Thyroid gland (tissue), 4 donors: ENCODE measurements at places on chromosomes 6 and 20. TPM values are rescaled to one million over a fixed set of nuclear protein-coding genes. Genes with fewer than 3 reads are reported as not detected.

Gene RAET1E
- 1.7 TPM for total RNA-seq

GRCh38 chr6:84825461-84825860 is 61.1 kb upstream of the TBX18 start:
- DNase-seq: no peak

DNA sequence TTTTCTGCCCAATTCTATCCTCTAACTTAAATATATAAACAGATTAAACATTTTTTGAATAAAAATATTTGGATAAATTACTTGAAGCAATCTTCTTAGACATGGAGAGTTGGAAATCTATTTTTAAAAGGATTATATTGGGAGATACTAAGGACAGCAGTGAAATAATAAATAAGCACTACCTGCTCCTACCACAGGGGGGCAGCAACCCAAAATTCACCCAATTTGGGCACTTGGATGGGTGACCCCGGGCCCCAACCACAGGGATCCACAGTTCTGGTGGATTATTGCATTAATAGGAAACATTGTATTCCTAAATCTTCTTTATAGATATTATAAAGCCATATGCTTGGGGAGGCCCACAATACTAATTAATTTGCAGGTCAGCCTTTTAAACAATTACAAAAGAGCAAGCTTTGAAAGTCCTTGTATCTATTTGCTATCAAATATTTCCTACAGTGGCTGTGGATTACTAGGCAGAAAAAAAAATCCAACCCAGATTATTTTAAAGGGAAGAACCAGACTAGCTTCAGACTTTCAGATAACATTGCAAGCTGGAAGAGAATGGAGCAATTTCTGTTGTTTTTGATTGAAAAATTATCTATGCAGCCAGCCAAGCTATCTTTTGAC is 66.4 kb upstream of the PDE10A start:
- DNase-seq: peak; percentile 48

Gene VSTM2L
- total RNA-seq: 0.54 TPM

Gene C6orf15
- not detected for total RNA-seq

DNA sequence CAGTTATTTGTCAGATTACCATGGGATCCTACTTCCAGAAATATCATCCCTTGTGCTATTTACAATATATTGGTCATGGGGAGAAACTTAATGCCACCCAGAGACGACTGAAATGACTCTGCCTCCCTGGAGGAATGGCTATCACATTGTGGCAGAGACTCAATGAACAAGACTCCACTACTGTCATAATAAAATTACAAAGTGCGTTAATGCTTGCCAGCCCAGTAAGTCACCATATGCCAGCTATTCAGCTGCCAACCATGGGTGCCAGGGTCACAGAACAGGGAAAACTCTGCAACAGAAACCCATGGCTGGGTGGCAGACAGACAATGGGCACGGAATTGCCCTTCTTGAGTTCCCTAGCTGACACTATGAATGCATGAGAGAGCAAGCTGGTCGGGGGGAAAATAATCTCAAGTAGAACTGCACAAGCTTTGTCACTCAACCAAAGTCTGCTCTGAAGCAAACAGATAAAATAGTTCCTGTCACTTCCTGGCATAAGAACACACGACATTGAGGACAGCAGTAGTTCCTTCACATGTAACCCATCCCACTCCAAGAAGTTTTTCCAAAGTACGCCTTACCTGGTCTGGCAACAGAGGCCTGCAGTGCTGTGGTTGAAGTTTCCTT is 32.1 kb downstream of the TP53INP2 start:
- peak; percentile 39 for DNase-seq

Gene PTGIS
- total RNA-seq: 10.1 TPM

- DNase-seq: no peak
Measured at GRCh38 chr6:37502703-37503291, 3.1 kb upstream of the CCDC167 start.

Gene AFDN
- total RNA-seq: 225 TPM

Gene CD40
- 13.0 TPM for total RNA-seq

- no peak for DNase-seq
Measured at GRCh38 chr6:147509891-147510290, 1.4 kb downstream of the SAMD5 start.

DNA sequence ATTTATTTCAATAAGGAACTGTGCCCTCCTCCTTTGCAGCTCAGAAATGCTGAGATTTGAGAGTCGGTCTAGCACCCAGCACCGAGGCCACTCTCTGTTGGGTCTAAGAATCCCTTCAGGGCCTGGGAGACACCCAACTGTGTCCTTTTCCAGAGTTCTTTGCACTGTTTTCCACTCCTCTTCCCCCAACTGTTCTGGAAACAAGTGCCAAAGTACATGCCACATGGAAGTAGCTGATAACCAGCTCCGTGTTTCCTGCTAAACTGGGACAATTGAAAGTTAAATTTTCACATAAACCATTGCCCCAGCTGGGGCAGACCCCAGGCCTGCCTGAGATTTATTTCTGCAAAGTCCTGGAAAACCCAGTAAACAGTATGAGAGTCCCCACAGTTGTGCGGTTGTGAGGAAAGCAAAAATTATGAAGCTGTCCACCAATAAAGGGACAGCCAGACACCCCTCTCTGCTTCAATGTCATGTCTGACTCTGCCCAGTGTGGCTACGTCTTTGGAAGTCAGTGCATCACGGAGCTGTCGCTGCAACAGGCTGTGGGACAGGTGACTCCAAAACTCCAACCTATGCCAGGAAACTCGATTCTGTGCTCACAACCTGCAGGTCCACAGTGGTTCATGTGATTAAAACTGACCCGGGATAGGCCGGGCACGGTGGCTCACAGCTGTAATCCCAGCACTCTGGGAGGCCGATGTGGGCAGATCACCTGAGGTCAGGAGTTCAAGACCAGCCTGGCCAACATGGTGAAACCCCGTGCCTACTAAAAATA is 178.0 kb upstream of the AFDN start:
- no peak for DNase-seq

GRCh38 chr6:26170951-26171841 is 84.0 kb downstream of the HFE start:
- DNase-seq: no peak

DNA sequence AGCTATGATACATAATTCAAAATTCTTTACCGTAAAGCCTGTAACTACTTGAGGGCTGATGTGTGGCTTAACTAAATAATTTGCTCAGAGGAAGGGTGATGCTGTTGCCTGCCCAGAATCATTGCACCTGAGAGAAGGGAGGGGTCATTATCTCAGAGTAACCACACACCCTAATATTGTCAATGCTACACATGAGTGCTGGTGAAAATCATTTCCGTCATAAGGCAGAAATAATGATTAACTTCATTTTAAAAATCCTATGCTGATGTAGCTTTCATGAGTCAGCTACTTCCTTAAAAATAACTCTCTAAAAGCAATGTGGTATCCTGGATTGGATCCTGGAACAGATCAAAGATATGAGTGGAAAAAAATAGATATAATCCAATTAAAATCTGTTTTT is 146.4 kb upstream of the FAM83B start:
- DNase-seq: no peak

- DNase-seq: no peak
Measured at GRCh38 chr6:111427341-111428116, 55.5 kb downstream of the REV3L start.

Gene FOXF2
- total RNA-seq: 2.0 TPM

DNA sequence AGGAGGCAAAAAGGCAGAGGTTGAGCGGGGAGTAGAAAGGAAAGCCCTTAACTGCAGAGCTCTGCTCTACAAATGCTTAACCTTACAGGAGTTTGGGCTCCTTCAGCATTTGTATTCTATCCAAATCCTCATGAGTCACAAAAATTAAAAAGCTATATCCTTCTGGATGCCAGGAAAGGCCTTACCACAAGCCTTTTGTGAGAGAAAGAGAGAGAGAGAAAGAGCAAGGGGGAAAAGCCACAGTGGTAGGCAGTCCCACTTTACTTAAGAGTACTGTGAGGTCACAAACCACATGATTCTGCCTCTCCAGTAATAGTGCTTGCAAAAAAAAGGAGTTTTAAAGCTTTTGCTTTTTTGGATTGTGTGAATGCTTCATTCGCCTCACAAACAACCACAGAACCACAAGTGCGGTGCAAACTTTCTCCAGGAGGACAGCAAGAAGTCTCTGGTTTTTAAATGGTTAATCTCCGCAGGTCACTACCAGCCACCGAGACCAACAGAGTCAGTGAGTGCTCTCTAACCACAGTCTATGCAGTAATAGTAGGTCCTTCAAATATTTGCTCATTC is at the start of gene RUNX2:
Gene RUNX2, plus strand, starts transcription at position 375 of the 567 bp plus-strand sequence. CDS start 397 bp downstream, outside the sequence.
- DNase-seq: no peak

DNA sequence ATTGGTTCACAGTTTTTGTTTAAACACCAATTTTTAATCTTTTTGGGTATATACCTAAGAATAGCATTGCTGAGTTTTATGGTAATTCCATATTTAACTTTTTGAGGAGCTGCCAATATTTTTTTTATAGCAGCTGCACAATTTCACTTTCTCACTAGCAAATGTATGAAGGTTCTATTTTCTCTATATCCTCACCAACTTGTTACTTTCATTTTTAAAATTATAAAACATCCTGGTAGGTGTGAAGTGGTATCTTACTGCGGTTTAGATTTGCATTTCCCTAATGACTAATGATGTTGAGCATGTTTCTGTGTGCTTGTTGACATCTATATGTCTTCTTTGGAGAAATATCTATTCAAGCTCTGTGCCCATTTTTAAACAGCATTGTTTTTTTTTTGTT is 452.1 kb downstream of the GRIK2 start:
- DNase-seq: no peak
